ENCODE measurements at places on chromosomes 2 and 18.

DNA sequence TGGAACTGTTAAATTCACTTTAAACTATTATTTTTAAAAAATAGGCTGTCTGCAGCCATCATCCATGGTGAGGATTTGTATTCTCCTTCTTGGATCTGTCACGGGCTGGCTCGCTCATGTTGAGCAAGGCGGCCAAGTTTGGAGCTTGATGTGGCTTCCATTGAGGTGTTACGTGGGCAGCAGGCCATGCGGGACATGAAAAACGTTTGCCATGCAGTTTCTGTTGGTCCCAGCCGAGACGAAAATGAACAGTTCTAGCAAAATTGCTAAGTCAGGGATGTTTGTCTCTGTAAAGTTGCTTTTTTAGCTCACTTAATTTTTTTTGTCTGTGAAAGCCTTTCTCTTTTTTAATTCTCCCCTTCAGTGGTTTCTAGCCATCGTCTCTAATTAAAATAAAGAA, 70.2 kb upstream of the MGAT5 start:
- DNase-seq: no peak

DNA sequence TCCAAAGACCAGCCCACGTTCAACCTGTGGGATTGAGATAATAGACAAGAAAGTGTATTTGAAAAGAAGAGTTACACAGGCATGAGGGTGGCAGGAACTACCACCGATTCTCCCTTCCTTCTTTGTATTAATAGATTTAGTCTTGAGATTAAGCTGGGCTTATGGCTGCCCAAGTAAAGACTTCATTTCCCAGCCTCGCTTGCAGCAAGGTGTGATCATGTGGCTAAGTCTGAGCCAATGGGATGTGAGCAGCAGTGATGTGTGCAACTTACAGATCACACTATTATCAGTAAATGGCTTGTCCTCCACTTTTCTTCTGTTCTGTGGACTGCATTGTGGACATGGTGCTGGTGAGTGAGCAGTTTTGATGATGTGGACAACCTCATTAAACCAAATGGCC, 101.7 kb downstream of the POLR1A start:
- DNase-seq: no peak

DNA sequence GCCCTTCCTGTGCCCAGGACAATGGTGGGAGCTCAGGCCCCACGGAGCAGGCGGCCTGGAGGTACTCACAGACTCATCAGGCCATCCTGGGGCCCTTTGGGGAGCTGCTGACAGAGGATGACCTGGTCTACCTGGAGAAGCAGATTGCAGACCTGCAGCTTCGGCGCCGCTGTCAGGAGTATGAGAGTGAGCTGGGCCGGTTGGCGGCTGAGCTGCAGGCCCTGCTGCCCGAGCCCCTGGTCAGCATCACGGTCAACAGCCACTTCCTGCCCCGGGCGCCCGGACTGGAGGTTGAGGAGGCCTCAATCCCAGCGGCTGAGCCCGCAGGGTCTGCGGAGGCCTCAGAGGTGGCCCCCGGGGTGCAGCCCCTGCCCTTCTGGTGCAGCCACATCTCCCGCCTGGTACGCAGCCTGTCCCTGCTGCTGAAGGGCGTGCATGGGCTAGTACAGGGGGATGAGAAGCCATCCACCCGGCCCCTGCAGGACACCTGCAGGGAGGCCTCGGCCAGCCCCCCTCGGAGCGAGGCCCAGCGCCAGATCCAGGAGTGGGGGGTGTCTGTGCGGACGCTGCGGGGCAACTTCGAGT, 8.3 kb upstream of the KLHL30 start:
- no peak for DNase-seq

DNA sequence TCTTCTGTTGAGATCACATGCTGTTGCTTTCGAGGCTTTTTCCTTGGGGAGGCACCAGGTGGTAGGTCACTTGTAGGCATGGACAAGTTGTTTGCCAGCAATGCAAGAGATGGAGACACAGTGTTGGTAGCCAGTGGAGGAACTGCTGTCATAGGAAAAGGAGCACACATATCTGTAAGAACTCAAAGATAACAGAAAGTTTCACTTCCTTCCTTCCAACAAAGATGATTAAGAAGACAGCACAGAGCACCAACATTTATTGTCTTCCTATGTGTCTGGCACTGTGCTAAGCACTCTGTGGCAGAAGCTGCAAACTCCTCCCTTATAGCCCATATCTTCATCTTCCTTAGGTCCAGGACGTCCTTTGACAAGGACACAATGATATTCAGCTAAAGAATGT, 64.5 kb upstream of the AMMECR1L start:
- no peak for DNase-seq

- DNase-seq: no peak
Measured at GRCh38 chr2:8409461-8410260, 272.2 kb upstream of the ID2 start.

DNA sequence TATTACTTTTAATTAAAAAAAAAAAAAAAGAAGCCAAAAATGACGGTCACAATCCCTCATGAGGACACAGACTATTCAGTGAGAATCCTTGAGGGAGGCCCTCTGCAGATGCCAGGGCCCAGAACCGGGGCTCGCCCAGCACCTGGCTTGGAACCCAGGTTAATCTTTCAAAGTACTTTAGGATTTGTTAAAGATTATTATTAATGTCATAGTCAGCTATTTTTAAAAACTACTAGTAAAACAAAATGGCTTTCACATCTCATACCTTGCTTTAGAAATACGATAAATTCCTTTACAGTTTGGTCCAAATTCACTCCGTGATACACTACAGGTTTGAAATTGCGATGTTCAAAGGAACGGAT, 27.1 kb downstream of the C2orf76 start:
- DNase-seq: no peak

GRCh38 chr18:79532313-79533007, 136.7 kb downstream of the NFATC1 start:
- no peak for DNase-seq

GRCh38 chr2:109452318-109453305, 161.2 kb downstream of the SEPTIN10 start:
- DNase-seq: no peak

DNA sequence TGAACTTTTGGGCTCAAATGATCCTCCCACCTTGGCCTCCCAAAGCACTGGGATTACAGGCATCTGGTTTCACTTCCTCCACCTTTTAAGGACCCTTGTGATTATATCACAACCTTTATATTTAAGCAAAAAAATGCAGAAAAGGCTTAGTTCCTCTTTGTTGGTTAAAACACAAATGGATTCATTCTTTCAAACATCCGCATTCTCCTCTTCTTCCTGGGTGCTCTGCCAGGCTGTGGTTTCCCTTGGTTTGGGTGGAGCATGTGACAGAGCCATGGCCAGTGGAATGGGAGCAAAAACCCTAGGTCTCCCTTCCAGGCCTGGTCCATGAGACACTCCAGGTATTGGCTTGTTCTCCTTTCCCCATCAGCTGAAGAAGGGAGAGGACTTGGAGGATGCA, 9.9 kb upstream of the SLC66A3 start:
- no peak for DNase-seq

GRCh38 chr2:231535961-231536360, 5.7 kb upstream of the NMUR1 start:
- DNase-seq: no peak

- no peak for DNase-seq
Measured at GRCh38 chr18:55497825-55498403, 90.1 kb downstream of the TCF4 start.

DNA sequence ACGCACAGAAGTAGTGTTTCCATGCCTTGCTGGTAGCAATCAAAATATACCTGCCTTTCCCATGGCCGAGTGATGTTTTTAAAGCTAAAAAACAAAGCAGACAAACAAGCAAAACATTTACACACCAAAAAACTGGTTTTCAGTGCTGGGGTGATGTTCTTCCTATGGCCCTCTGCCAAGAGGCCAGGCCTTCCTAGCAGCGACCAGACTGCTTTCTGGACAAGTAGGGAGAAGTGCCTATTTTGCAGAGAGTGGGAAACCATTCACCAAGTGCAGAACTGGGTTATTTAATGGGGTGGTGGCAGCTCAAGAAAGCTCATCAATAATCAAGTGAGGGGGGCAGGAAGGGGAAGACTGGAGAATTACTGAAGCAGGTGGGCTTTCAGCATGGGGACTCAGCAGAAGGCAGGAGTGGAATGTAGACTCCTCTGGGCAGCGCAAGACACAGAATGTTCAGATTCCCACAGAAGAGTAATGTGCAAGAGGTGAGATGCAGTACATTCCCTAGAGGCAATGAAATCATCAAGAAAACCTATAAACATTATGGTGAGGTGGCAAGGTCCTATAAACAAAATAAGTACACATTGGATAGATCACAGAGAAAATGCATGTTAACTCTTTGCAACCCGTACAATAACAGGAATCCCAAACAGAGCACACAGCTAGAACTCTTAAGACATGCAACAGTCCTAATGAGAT, 44.0 kb downstream of the CPO start:
- no peak for DNase-seq

- peak; percentile 54 for DNase-seq
Measured at GRCh38 chr18:38539371-38539770, 973.8 kb upstream of the CELF4 start.

DNA sequence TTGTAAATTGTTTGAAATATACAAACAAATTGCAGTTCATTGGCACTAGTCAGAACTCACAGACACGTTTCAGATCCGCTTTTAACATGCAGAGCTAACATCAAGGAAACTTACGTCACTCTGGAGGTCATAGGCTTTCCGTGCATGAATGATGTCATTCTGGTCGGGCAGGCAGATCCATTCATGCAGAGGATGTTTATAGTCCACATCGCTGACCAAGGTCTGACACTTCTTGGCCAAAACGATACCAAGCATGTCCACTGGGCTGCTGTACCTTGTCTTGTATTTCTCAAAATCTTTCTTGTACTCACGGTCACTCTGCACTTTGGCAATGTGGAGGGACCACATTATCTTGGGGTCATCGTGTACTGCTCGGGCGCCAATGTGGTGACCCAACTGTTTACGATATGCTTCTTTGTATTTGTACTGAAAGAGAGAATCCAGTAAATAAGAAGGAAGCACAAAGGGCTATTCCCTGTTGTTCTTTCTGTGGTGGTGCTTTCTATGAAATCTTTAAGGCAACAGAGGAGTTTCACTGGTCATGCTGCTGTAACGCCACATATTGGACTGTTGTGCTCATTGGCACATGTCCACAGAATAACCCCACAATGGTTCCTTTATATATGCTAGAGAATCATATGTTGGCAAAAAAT, 114.8 kb downstream of the NEB start:
- no peak for DNase-seq

DNA sequence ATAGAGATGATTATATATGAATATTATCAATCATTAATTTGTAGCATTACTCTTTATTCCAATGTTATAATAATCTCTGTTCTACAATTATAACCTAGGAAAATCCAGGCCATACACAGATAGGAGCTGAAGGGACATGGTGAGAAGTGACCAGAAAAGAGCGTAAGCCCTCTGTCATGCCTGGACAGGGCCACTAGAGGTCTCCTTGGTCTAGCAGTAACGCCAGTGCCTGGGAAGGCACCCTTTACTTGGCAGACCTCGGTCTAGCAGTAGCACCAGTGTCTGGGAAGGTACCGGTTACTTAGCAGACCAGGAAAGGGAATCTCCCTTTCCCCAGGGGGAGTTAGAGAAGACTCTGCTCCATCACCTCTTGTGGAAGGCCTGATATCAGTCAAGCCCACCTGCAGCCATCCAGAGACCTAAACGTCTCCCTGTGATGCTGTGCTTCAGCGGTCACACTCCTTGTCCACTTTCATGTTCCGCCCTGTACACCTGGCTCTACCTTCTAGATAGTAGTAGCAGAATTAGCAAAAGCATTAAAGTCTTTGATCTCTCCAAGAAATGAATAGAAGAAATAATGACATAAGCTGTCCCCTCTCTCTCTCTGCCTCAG, 447.5 kb upstream of the FSIP2 start:
- DNase-seq: peak; percentile 82

GRCh38 chr2:235706506-235706905, 212.7 kb downstream of the AGAP1 start:
- DNase-seq: no peak

DNA sequence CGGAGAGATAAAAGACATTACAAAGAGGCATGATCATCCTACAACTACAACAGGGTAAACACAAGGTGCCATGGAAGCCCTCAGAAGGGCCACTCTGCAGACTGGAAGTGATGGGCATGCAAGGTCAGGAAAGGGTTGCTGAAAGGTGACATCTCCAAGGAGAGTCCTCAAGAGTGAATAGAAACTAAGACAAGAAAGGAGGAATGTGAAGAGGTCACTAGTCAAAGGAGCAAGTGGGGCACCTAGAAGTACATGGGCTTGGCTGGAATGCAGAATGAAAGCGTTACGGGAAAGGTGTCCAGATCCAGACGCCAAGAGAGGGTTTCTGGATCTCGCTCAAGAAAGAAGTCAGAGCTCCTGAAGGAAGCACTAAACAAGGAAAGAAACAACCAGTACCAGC, 314.3 kb downstream of the NBAS start:
- DNase-seq: no peak

- DNase-seq: no peak
Measured at GRCh38 chr18:22347606-22348511, 69.9 kb downstream of the CTAGE1 start.

- DNase-seq: peak; percentile 60
Measured at GRCh38 chr2:241666627-241667400, 19.8 kb downstream of the DTYMK start.

DNA sequence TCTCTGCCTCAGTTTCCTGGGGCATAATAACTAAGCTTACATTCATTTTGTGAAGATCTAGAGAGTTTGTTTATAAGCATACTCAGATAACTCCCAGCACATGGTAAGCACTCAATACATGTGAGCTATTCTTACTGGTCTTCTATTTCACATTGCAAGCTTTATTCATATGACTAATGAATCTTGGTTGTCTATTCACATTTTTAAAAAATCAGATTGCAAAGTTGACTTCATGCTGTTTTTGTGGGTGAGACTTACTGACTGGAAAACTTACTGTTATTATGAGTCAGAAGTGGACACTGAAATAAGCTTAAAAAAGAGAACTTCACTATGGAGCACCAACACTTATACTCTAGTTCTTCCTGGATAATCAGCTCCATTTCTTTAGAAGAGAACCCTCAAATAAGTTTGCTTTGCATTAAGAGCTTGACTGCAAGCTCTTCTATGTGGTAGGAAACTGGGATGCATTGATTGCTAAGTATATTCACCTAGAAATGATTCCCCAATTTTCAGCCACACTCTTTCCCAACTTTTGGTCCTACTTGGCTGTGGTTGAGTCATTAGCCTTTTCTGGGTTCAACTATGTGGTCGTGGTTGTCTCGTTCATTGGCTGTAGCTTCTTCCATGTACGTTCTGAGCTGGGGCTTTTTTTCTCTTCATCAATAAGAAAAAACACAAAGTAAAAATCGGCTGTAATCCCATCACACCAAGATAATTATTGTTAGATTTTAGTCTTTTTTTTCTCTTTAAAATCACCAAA, 29.5 kb upstream of the RBMS1 start:
- DNase-seq: no peak

GRCh38 chr2:74074487-74074886, 73.2 kb downstream of the BOLA3 start:
- DNase-seq: no peak

GRCh38 chr2:132902626-132903025, 232.6 kb upstream of the LYPD1 start:
- DNase-seq: no peak

DNA sequence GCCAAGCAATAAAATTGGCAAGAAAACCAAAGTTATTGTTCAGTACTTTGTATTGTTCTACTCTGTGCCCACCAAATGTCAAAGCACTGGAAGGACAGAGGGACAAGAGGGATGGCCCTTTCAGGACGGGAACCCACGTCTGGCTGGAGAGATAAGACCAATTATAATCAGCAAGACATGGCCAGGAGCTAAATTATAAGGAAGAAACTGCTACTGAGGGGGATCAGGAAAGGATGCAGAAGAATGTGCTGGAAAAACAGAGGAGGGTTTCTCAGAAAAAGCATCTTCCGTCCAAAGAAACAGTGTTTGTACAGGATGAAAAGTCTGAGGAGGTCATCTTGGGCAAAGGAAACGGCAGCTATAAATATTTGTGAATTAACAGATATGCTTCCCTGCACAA, 46.4 kb upstream of the NARS1 start:
- no peak for DNase-seq
